Osteocyte (in vitro differentiated cells): ENCODE measurements at places on chromosomes 3 and 15.
A peak's percentile ranks its signal among the peaks of the same experiment; 100 is the strongest.

GRCh38 chr3:194540274-194540905 lies 53.6 kb upstream of the ATP13A3 start:
- H3K4me3 ChIP-seq = no peak overlapping the region
- DNase-seq = no peak
- H3K27me3 ChIP-seq = no peaks in the 10 kb centered on the region
- H3K27ac ChIP-seq = no peak overlapping the region
- H3K4me1 ChIP-seq = peaks cover 14% of the 10 kb centered on the region

DNA sequence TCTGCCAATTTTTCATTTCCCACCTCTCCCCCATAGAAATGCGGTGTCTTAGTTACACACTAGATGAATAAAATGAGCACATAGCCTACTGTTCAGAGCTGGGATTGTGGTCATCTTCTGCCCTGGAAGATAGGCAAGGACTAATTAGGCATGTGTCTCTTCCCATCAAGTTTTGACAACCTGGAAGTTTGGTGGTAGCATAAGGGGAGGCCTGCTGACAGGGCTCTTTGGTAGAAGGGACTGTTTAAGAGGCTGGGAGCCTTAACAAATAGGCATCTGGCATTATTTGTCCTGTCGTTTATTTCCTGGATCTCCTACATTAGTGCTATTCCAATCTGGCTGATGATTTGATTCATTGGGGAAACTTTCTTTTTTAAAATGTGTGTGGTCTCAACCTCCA lies 512.3 kb downstream of the ZNF385D start:
- no peak overlapping the region for H3K27ac ChIP-seq
- peaks cover 9% of the 10 kb centered on the region for H3K27me3 ChIP-seq
- no peaks in the 10 kb centered on the region for H3K36me3 ChIP-seq
- H3K4me1 ChIP-seq = no peaks in the 10 kb centered on the region
- DNase-seq = no peak

DNA sequence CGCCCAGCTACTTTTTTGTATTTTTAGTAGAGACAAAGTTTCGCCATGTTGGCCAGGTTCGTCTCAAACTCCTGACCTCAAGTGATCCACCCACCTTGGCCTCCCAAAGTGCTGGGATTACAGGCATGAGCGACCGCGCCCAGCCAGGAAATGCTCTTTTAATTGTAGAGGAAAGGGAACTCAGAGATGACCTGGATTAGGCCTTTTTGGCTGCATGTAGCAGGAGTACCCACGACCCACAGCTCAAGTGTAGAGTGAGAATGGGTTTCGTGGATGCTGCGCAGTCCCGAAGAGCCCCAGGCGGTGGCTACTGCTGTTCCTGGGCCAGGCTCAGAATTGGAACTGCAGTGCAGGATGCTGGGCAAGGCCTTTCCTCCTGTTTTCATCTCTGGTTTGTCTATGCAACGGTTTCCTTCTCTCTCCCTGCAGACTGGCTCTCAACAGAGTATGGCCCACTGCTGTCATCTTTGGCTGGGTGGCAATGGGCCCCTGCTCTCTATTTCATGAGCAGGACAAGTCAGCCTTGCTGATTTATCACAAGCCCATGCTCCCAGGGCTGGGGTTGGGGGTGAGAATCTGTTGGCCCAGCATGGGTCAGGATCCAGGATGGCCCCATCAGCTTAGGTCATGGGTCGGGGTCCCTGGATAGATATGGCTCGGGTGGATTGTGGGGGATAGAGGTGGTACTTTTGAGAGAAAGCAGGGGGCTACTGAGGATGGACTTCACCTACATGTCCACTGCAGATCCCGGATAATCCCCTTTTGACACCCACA lies 51.2 kb downstream of the GASK1A start:
- H3K36me3 ChIP-seq = no peaks in the 10 kb centered on the region
- H3K4me1 ChIP-seq = no peaks in the 10 kb centered on the region
- H3K4me3 ChIP-seq = no peak overlapping the region
- H3K27ac ChIP-seq = no peak overlapping the region
- DNase-seq = peak; percentile 75
- H3K27me3 ChIP-seq = peaks cover 8% of the 10 kb centered on the region

- H3K36me3 ChIP-seq = no peaks in the 10 kb centered on the region
- no peak overlapping the region for H3K27ac ChIP-seq
- no peaks in the 10 kb centered on the region for H3K27me3 ChIP-seq
- no peak overlapping the region for H3K4me3 ChIP-seq
- peaks cover 8% of the 10 kb centered on the region for H3K4me1 ChIP-seq
- peak; percentile 65 for DNase-seq
These were observed 41.3 kb downstream of the WHAMM start for GRCh38 chr15:82850731-82851130.

DNA sequence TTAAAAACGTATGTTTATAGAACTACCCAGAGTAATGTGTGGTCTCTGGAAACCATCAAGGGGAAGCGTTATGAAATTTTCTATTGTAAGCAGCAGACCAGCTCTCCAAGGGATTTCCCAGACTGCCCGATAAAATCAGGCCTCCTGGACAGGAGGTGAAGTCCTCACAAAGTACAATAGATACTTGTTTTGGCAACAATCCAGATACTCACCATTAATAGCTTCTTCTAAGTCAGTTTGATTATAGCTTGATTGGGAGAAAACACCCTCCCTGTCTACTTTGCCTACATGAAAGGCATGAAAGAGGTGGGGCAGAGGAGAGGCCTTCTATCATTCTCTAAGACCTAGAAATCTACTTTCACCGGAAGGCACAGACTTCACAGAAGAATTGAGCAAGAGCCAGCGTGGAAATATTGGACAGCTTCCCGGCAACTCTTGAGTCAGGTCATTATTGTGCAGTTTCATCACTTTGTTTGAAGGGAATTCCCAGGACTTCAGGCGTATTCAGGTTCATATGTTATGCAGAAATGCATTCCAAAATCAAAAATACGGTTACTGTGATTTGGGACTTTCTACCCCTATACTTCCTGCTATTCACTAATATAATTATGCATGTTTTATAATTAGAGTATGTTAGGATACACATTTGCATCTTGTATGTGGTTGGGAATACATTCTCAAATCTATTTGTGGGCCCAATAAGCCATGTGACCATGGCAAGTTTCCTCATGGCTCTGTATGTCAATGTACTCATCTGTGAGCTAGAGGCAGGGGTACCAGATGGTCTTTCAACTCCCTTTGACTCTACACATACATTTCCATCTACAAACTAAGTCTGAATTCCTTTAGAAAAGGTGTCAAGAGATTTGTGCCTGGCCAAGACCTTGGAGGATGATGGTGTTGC lies 103.5 kb downstream of the CD47 start:
- H3K27me3 ChIP-seq = no peaks in the 10 kb centered on the region
- H3K4me3 ChIP-seq = no peak overlapping the region
- H3K36me3 ChIP-seq = no peaks in the 10 kb centered on the region
- H3K27ac ChIP-seq = peak overlapping the region; percentile 36
- no peak for DNase-seq

- no peaks in the 10 kb centered on the region for H3K27me3 ChIP-seq
- H3K4me3 ChIP-seq = no peak overlapping the region
- no peak overlapping the region for H3K27ac ChIP-seq
- no peaks in the 10 kb centered on the region for H3K4me1 ChIP-seq
- H3K36me3 ChIP-seq = no peaks in the 10 kb centered on the region
These were observed 290.0 kb downstream of the ADAMTSL3 start for GRCh38 chr15:83943849-83944404.

DNA sequence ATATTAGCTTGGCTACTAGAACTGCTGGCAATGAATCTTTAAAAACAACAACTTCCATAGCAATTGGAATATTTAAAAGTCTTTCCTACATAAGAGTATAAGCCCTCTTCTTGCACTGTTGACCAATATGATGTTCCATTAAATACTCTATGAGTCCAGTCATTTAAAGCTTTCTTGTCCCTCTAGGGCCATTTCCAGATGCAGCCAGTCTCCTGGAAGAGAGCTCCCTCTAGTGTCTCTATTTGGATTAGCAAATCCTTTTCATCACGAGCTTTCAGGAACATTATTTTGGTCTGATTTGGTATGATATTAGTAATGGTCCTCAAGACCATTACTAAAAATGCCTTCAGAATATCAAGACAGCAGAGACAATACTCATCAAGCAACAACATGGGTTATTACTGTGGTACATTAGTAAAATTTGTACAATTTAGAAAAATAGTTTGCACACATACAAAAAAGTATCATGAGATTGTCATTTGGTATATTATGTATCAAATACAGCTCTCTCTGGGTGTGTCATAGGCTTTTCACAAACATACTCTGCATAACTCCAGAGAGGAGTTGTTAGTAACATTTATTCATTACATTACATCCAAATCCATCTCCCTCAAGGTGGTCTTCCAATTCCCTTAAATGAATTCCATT lies 101.3 kb downstream of the DPH6 start:
- no peak overlapping the region for H3K4me3 ChIP-seq
- peaks cover 6% of the 10 kb centered on the region for H3K4me1 ChIP-seq
- DNase-seq = no peak
- H3K27ac ChIP-seq = no peak overlapping the region
- no peaks in the 10 kb centered on the region for H3K27me3 ChIP-seq

- peaks cover 13% of the 10 kb centered on the region for H3K4me1 ChIP-seq
- no peaks in the 10 kb centered on the region for H3K36me3 ChIP-seq
- no peak overlapping the region for H3K4me3 ChIP-seq
- no peak for DNase-seq
These were observed 66.7 kb upstream of the PRICKLE2 start for GRCh38 chr3:64291956-64292355.

GRCh38 chr3:134956395-134956794 lies 161.3 kb downstream of the EPHB1 start:
- H3K36me3 ChIP-seq = no peaks in the 10 kb centered on the region
- H3K27ac ChIP-seq = no peak overlapping the region
- no peaks in the 10 kb centered on the region for H3K4me1 ChIP-seq

GRCh38 chr15:89621547-89621946 lies 33.7 kb downstream of the KIF7 start:
- no peak for DNase-seq
- peaks cover 19% of the 10 kb centered on the region for H3K36me3 ChIP-seq
- no peak overlapping the region for H3K4me3 ChIP-seq
- H3K4me1 ChIP-seq = no peaks in the 10 kb centered on the region
- H3K27ac ChIP-seq = no peak overlapping the region
- H3K27me3 ChIP-seq = no peaks in the 10 kb centered on the region

DNA sequence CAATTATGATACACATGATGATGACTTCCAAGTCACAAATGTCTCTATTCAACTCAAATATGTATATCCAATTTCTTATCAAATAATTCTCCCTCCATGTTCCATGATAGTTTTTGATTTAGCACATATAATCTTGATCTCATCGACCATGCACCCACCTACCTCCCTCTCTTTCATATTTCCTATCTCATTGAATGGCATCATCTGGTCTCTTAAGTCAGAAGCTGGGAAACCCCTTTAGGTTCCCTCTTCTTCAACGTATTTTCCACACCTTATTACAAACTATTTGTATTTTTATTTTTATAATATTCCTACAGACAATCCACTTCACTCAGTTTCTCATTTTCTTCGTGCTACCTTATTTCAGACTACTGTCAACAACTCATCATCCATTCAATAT lies 56.9 kb upstream of the DPH6 start:
- H3K4me1 ChIP-seq = peaks cover 24% of the 10 kb centered on the region
- peaks cover 2% of the 10 kb centered on the region for H3K36me3 ChIP-seq
- H3K27ac ChIP-seq = no peak overlapping the region

GRCh38 chr15:53457479-53457878 lies 302.0 kb downstream of the WDR72 start:
- no peak overlapping the region for H3K27ac ChIP-seq
- no peak for DNase-seq
- H3K4me1 ChIP-seq = no peaks in the 10 kb centered on the region
- H3K36me3 ChIP-seq = no peaks in the 10 kb centered on the region
